ENCODE measurements at places on chromosomes 2 and 18. TPM values are rescaled to one million over a fixed set of nuclear protein-coding genes. Genes with fewer than 3 reads are reported as not detected.

NGEF gene
- not detected for total RNA-seq

GAL3ST2 gene
- total RNA-seq, result not detected

SCYGR2 gene
- not detected for total RNA-seq

TEKT4 gene
- not detected for total RNA-seq

LYPD6B gene
- total RNA-seq, result not detected

GALNT13 gene
- total RNA-seq, result not detected

PDIA6 gene
- 72.3 TPM for total RNA-seq

CYBRD1 gene
- 0.23 TPM for total RNA-seq

DNA sequence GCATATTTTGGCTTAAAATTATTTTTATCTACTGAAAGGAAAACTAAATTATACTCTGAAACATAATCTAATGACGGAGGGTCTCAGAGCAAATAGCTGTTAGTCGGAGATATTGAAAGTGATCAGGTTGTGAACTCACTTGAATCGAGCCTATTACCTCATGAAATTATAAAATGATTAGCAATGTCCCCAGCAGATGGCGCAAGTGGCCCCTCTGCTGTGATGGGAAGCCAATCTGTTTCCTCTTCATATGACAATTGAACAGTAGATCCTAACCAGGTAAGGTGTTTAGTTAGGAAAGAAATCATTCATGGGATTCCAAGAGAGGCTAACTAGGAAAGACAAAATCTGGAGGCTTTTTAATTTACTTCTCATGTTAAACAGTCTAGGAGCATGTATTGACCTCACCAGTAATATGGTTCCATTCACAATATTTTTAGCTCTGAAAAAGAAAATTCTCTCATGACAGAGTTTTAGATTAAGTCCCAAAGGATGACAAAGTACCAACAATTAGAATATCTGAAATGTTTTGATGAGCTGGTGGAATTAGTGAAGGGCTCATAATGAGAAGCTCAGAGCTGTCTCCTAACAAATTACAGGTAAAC, 29.9 kb upstream of the MPPE1 start:
- peak; percentile 35 for DNase-seq

GRCh38 chr2:85340034-85340892, 12.5 kb upstream of the TGOLN2 start:
- no peak for DNase-seq

DNA sequence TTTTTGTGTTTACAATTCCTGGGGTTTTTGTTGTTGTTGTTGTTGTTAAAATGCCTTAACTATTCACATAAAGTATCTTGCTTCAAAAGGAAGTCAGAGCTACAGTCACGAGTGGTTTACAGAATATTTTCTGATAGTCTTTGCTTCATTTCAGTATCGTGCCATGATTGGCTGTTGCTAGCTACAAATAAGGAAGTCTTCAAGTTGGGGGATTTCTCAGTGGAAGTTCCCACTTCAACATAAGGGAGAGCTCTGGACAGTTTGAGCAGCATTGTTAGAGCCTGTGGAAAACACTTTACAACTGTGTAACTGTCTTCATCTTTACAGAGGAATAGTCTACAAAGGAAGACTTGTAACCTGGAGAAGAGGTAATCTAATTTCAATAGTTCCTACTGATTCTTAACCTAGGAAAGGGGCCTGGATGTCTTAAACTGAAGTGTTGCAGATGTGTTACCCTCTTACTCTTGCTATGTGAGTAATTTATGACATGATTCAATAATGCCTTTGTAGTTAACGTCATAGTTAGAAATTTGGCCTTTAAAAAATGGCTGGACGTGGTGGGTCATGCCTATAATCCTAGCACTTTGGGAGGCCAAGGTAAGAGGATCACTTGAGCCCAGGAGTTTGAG, 23.4 kb upstream of the TANK start:
- DNase-seq, result no peak

DNA sequence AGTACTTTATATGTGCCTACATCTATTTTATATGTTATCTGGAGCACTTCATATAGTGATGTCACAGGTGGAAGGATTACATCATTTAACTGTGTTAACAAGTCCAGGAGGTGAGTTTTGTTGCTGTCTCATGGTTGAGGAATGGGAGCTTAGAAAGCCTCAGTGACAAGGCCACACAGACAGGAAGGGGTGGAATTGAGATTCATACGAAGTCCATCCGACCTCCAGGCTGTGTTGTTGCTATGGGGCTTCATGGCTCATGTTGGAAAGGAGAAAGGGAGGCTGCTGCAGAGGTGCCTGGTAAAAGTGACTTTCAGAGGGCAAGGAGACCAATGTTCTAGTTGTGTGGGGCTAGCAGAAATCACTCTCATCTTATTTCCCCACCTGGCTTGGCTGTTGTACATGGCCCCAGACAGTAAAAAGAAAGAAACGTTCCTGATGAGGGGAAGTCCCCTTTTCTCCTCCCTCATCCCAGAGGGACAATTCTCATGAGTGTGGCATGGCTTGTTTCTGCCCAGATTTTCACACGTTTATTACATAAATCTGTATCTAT, 31.0 kb upstream of the GREB1 start:
- DNase-seq, result no peak

DNA sequence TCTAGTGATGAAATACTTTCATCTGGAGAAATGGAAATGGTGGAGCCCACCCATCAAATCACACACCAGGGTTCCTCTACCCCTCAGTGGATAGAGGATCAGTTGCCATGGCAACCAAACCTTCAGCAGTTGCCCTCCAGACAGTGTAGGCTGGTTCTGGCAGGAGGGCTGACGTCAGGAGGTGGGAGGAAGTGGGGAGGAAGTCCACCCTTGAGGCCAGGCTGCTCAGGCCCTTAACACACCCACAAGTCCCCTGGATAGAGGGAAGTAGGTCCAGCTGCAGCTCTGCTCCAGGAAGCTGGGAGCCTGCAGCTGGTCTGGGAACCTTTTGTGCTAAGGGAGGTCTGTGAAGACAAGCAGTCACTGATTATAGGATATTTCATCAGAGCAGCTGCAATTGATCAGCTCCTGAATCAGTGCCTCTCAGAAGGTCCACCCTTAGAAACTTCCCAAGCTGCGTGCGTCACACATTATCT, 186.6 kb downstream of the MTX2 start:
- no peak for DNase-seq

GRCh38 chr2:82796132-82796531, 1662.9 kb downstream of the SUCLG1 start:
- no peak for DNase-seq

DNA sequence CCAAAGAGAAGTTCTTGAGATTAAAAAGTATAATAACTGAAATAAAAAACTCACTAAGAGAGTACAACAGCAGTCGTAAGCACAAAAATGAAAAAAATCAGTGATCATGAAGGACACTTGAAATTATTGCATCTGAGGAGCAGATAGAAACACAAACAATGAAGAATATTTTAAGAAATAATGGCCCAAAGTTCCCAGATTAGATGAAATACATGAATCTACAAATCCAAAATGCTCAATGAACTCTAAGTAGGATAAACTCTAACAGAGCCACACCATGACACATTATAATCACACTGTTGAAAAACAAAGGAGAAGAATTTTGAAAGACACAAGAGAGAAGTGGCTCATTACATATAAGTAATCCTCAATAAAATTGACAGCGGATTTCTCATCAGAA, 31.9 kb upstream of the EMILIN2 start:
- no peak for DNase-seq

DNA sequence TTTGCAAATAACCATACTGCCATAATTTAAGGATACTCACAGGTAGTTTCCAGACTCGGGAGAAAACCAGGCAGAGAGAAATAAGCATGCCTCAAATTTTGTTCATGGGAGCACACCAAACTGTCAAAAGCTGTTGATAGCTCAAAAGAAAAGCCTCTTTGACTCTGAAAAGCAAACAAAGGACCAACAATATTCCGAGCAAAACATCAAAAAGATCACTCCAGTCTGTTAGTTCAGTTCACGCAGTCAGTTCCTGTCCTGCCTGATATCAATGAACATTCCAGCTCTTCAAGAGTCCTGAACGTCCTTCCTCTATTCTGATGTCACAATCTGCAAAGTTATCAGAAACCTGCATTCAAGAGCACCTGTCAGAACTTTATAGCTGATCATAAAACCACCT, 78.7 kb downstream of the RRM2 start:
- no peak for DNase-seq

DNA sequence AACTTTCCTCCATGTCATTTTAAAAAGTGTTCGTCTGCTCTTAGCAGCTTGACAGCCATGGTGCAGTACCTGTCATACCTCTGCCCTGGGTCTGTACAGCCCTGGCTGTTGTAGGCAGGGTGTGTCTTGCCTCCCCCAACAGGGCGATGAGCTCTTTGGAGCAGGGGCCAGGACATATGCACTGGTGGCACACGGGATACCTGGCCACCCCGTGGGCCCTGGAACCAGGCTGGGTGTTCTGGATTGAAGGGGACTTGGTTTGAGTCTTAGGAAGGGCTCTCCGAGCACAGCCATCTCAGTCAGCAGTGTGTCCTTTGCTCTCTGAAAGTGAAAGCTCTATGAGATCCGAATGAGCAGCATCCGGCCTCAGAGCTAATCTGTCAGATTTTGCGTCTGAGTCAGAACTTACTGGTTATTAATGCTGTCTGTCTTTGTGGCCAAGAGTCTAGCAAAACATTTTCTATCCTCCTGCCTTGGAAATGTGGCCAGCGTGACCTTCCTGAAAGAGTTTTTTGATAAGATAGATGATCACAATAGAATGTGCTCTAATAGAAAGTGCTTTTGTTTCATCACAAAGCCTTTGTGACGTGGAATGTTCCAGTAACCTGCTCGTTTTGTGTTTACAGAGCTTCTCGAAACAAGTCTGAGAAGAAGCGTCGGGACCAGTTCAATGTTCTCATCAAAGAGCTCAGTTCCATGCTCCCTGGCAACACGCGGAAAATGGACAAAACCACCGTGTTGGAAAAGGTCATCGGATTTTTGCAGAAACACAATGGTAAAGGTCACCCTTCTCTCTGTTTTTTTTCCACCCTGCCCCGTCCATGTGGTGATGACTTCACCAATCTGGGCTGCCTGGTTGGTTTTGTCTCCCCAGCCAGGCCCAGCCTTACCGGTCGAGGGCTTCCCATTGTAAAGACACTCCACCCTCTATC, 77.3 kb upstream of the RPL31 start:
- peak; percentile 6 for DNase-seq

DNA sequence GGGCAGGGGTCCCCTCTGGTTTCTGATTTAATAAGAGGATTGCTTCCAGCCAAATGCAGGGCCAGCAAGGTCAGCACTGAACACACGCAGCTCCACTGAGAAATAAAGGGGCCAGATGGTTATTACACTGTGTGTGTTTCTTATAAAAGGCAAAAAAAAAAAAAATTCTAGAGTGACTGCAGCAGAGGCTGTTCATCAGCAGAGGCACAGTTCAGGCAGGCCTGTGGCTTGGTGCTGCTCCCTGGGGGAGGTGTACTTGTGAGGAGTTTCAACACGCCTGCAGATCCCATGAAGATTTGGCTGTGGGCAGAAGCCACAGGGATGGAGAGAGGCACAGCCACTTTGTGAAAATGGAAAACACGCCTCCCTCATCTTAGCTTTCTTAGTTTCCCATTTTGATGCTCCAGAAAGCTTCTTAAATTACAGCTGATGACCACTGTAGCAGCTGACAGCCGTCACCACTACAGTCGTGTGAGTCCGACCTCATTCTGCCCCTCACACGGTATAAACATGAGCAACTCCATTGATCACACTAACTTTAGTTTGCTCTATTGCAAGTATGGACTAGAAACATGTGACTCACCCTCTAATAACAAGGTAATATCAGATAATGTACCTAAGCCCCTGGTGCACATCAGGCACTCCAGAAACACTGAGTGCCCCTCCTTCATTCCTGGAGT, 726.5 kb upstream of the RAB6C start:
- DNase-seq, result no peak

DNA sequence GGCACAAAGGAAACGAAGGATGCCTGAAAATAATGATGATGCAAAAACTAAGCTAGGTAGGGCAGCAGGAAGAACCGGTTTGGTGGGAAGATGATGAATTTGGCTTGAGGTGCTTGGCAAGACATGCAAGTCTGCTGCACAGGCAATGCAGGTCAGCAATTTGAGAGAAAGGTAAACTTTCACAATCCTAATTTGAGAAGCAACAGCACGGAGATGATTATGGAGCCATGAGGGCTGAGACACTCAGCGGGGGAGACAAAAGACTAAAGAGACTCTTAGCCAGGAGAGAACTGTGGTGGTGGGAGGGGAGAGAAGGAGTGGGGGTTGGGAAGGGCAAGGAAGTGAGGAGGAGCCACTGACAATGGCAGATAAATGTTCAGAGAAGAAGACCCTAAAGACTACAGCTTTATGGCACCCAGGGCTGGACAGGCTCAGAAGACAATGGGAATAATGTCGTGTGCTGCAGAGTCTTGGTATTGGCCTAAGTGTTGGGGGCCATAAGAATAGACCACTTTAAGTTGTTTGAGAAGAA, 19.4 kb upstream of the RNF149 start:
- no peak for DNase-seq

DNA sequence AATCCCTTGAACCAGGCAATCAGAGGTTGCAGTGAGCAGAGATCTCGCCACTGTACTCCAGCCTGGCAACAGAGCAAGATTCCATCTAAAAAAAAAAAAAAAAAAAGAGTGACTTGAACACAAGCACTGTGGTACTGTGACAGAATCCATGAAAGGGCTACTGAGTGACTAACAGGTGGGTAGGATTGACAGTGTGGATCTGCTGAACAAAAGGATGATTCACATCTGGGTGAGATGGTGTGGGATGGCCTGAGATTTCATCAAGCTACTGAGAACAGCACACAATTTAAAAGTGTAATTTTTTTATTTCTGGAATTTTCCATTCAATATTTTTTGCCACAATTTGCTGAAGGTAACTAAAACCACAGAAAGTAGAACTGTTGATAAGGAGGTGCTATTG, 13.3 kb upstream of the SP3 start:
- no peak for DNase-seq

DNA sequence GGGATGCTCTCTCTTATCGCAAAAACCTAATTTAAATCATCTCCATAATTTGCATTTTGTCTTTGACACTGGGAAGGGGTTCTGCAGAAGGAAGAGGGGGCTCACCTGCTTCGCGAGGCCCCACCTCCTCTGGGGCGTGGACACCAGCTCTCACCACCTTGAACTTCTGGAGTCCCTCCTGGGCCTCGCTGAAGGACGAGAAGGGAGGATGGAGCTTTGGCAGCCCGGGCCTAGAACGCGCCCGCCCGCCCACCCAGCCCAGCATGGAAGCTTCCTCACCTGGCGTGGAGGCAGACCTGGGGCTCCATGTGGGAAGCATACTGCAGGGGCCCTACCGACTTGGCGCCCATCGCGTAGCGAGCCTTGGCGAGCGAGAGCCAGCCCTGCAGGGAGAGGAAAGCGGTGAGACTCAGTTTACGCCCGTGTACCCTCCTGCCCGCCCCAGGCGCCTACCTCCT, 1.1 kb upstream of the IMP4 start:
- DNase-seq, result no peak

GRCh38 chr18:38010971-38011857, 445.6 kb upstream of the CELF4 start:
- DNase-seq, result no peak
